ENCODE measurements at places on chromosomes 2 and 18.

DNA sequence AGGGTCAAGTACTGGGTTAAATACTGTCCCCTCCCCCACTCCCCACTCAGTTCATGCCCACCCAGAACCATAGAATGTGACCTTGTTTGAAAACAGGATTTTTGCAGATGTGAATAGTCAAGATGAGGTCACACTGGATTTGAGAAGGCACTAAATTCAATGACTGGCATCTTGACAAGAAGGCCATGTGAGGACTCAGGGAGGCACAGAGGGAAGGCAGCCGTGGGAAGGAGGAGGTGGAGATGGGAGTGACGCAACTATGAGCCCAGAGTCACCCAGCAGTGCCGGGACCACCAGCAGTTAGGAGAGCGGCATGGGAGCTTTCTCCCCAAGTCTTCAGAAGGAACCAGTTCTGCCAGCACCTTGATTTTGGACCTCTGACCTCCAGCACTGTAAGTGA lies 257.3 kb downstream of the BCL2 start:
- no peak for DNase-seq

DNA sequence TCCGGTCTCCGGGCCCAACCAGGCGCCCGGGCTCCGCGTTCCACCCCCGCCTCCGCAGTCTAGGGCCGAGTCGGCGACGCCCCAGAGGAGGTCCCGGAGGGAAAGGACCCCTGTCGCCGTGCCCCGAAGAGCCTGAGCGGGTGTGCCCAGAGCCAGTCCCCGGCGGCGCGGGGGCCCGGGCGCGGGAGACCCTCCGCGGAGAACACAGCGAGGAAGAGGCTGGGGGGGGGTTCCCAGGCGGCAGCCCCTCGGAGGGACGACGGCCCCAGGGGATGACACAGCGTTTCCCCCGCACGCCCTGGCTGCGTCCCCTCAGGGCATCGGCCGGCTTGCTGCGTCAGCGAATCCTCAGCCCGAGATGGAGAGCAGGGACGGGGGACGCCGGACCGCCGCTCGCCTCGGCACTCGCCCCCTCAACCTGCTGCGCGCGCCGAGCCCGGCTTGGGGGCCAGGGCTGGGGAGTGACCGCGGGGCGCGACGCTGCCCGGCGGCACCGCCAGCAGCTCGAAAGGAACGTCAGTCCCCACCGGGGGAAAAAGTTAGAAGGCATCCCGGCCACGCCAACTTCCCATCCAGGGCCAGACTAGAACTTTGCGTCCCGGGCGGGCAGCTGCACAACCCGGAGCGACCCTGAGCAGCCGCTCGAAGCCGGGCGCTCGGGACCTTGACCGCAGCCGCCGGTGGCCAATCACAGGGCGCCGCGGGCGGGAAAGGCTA lies 711 bp downstream of the SFXN5 start:
- peak; percentile 25 for DNase-seq

DNA sequence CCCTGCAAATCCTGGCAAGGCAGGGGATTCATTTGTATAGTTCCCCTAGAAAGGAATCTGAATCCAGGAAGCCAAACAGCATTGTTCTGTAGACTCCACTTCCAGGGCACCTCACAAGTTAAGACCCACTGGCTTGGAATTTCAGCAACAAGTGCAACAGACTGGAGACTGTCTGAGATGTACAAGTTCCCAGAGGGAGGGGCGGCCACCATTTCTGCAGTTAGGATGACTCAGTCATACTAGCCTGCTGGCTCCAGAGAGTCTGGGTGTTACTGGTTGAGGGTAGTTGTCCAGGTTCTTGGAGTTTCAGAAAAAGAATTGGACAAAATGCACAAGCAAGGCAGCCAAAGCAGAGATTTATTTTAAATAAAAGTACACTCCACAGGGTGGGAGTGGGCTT lies 384.2 kb downstream of the DSC3 start:
- no peak for DNase-seq

DNA sequence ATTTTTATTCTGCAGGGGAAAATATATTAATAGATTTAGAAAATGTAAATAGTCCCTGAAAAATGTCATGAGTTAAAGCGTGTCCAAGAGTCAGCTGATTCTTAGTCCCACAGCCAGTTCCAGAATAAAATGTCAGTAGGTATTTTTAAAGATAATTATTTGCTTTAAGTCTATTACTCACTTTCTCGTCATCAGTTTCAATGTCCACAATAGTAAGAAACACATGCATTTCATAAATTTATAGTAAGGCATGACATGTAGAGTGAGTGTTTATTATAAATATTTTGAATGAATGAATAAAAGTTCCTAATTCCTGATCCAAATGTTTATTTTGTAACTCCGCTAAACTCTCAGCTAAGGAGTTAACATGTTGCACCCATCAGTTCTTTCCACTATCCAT lies 1044.0 kb upstream of the PIK3C3 start:
- DNase-seq: no peak

GRCh38 chr2:216606551-216607276 lies 26.5 kb upstream of the IGFBP2 start:
- DNase-seq: peak; percentile 61

DNA sequence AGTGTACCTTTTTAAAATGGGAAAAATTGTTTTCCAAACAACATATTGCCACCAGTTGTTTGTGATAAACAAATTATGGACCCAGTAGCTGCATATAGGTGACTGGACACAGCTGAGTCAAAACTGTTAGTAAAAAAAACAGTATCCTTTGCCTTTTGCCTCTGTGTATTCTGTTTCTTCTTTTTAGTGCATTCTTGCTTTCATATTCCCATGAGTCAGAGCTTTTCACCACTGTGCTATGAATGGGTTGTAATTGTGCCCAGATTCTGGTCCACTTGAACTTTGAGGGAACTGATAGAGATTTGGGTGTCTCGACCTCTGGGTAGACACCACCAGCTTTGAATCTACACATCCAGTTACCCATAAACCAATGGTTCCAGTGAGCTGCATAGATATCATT lies 1441.9 kb upstream of the ZEB2 start:
- DNase-seq: no peak

DNA sequence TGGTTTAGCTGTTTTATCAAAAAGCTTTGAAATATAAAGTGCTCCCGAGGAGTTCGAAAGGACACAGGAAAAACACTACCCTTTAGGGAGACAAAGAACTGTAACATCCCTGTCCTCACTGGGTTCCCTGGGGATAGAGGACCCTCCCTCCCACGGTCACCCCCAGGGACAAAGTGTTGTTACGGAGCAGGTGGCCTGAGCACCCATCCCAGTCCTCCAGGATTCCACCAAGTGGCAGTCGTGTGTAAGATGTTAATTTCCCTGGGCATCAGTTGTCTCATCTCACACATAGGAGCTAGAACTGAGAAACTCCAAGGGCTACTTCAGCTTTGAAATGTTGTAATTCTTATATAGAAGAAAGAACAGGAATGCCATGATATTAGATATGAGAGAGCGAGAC lies 137.7 kb downstream of the ALK start:
- DNase-seq: no peak

DNA sequence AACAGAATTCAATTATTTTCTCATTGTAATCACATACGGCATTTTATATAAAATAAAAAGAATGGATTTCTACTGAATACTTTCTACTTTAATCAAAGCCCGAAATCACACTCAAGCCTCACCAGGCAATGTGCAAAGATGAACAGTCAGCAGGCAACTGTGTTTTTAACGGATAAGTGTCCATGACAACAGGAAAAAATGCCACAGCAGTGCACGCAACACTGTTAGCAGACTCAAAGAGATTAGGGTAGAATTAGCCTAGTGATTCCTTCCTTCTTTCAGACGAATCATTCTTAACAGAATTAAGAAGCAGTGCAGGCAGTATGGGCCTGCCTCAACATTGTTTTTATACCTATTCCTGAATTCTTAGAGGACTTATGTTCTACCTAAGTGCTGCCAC lies 135.6 kb downstream of the CDH2 start:
- DNase-seq: no peak

GRCh38 chr18:37668971-37669747 lies 103.6 kb upstream of the CELF4 start:
- no peak for DNase-seq

GRCh38 chr2:88832992-88833389 lies 141.5 kb downstream of the RPIA start:
- DNase-seq: no peak

- no peak for DNase-seq
Measured at GRCh38 chr2:8510519-8510918, 171.3 kb upstream of the ID2 start.

GRCh38 chr2:160111951-160112798 lies 49.8 kb upstream of the PLA2R1 start:
- DNase-seq: no peak

- DNase-seq: no peak
Measured at GRCh38 chr18:63119647-63120046, 199.9 kb downstream of the BCL2 start.

DNA sequence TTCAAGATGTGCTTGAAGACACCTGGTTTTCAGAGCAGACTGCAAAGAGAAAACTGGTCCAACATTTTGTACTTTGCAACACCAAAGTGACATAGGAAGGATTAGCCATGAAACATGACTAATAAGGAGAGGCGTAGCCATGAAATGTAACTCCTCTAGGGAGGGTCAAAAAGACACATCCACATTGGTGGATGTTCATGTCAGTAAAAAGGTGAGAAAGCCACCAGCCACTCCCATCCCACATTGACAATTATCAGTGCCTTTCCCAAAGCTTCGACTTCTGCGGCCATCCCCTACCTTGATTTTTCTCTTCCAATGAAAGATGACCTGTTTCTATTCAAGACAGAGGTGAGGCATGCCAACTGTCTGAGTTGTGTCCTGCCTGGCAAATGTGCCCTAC lies 223.2 kb downstream of the ALK start:
- DNase-seq: no peak

GRCh38 chr2:39334978-39335377 lies 91.2 kb upstream of the CDKL4 start:
- no peak for DNase-seq

DNA sequence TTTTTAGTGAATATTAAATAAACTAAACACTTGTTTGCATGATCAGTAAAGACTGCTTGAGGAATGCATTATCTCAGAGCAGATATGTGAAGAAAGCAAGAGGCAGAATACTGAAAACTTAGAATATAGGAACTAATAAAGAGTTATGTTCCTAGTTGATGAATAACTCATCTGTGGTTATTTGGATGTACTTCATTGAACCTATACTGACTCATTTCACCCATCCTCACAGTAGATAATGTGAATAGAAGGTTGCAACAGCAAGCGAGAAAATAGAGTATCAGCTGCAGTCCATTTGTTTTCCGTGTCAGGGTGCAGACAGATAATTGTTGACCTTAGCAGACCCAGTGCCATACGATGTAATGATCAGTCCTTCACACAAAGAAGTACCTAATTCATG lies 945.7 kb upstream of the LRRTM1 start:
- DNase-seq: no peak

- no peak for DNase-seq
Measured at GRCh38 chr2:184692141-184692734, 93.9 kb downstream of the ZNF804A start.

- no peak for DNase-seq
Measured at GRCh38 chr2:197268786-197269584, 41.6 kb downstream of the ANKRD44 start.

DNA sequence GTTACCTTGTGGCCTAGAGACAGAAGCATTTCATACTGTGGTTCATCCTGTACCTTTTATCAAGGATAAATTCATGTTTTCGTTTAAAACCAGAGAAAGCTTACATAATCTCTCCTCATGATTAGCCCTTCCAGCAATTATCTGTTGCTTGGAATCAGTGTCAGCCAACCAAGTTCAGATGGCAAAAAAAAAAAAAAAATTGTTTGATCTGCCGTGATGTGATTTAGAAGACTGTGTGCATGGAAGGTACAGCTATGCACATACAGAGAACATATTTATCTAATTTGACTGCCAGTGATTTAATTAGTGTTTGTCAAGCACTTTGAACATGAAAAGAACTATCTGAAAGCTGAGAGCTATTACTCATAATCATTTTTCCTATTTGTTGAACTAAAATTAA lies 180.9 kb downstream of the ZEB2 start:
- no peak for DNase-seq

All from stimulated activated CD8-positive, alpha-beta memory T cell treated with anti-CD3 and anti-CD28 coated beads, Interleukin-15, amount 100 ng/mL, for 48 hours (primary cell).